ENCODE measurements at places on chromosomes 2 and 18.

GRCh38 chr2:61726456-61727209 lies 127.2 kb downstream of the FAM161A start:
- DNase-seq, result no peak

GRCh38 chr2:64832936-64833335 lies 156.3 kb upstream of the SLC1A4 start:
- DNase-seq, result no peak

GRCh38 chr2:24822049-24822706 lies 29.0 kb downstream of the CENPO start:
- no peak for DNase-seq

DNA sequence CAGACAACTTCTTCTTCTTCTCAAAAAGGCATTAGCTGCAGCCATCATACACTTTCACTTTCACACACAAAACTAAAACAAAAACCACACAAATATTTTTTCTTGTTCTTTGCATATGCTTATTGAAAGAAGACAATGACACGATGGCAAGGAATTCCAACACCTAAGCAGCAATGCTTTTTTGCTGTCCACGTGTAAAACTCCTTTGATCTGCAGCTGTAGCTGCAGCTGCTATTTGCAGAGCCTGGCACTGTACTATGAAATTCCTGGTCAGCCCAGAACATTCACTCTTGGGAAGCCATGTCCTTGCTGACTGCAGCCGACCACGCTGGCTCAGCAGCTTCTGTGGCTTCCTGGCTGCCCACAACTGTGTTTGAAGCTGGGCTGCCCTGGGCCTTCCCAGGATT lies 316.2 kb downstream of the CDH2 start:
- no peak for DNase-seq

DNA sequence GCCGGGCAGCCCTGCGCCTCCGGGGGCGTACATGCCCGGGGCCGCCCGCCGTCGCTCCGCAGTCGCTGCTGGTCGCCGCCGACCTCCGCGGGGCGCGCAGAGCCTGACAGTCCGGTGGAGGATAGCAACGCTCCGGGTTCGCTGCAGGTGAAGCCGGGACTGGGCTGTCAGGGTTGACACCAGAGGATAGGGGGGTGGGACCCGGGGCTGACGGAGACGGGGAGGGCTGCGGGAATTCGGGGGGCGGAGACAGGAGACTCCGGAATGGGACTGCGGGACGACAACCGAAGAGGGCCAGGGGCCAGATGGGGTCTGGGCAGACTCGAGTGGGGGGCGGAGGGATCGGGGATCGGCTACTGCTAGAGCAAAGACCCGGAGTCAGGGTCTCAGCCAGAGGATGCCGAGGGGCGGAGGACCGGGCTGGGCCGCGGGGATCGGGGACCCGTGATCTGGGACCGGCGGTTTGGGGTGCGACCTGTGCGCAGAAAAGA lies 403 bp downstream of the TMEM127 start:
- DNase-seq, result peak; percentile 9

GRCh38 chr18:3248062-3248657 lies 559 bp downstream of the MYL12A start:
- no peak for DNase-seq

DNA sequence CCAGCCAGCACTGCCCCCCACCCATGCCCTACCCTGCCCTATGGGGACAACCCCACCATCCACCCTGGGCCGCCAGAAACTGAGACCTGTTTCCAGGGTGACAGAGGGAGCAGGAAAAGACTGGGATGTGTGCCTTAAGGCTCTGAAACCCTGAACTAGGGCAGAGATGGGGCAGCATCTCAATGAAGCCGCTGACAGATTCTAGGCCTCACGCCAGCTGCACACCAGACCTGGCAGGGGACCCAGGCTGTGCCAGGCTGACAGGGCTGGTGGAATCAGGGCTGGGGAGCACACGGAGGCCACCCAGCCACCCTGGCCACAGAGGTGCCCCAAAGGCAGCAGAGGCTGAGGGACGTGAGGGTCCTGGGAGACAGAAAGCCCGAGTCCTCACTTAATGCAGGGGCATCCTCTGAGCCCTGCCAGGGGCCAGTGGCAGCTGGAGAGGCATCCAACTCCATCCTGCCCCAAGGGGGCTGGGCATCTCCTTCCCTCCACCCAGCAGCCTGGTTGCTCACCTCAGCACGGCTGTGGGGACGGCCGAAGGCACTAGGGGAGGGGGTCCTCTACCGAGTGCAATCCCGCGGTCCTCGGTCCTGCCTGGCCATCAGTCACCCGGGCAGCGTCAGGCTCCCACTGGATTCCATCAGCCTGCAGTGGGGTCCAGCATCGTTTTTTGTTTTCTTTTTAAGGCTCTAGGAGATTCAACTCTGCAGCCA lies 169.2 kb downstream of the ZFP36L2 start:
- DNase-seq, result no peak

DNA sequence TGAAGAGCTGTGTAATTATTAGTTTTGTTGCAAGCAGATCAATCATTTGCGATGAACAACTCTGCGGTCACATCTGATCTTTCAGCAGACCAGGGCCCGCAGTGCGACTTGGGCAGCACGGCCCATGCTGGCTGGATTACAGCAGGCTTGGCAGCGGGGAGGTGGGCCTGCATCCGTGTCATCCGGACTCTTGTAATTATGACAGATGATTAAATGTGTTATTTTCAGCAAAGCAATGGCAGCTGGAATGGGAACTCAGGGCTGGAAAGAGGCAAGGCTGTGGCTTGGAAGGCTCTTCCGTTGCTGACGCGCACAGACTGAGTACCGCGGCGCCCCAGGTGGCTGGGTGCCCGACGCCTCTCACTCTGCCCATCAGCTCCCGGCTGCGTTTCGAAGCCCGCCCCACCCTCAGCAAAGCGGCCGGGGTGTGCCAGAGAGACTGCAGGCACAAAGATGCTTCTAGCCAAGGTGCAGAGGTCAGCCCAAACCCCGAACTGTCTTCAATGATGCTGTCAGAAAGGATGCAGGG lies 397.4 kb upstream of the SALL3 start:
- DNase-seq, result no peak

- no peak for DNase-seq
These were observed 373.9 kb downstream of the GPD2 start for GRCh38 chr2:156810094-156810493.

- DNase-seq, result no peak
These were observed 142.0 kb downstream of the TSN start for GRCh38 chr2:121897335-121897970.

GRCh38 chr2:27582129-27582694 lies 630 bp upstream of the ZNF512 start:
- DNase-seq, result no peak

DNA sequence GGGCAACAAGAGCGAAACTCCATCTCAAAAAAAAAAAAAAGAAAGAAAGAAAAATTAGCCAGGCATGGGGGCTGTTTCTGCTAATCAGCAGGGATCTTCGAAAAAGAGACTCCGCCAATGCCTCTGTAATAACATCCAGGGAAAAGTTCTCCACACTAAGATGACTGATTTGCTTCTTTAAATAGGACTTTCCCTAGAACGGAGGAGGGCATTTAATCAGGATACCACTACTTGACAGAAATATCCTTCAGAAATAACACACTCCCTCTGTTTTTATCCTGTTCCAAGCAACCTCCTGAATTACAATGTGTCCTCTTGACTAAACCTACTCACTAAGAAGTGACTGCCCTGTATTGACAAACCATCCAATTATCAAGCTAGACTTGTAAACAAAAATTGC lies 21.7 kb downstream of the REV1 start:
- no peak for DNase-seq

- no peak for DNase-seq
These were observed 49.2 kb upstream of the CDC42EP3 start for GRCh38 chr2:37720533-37721200.

DNA sequence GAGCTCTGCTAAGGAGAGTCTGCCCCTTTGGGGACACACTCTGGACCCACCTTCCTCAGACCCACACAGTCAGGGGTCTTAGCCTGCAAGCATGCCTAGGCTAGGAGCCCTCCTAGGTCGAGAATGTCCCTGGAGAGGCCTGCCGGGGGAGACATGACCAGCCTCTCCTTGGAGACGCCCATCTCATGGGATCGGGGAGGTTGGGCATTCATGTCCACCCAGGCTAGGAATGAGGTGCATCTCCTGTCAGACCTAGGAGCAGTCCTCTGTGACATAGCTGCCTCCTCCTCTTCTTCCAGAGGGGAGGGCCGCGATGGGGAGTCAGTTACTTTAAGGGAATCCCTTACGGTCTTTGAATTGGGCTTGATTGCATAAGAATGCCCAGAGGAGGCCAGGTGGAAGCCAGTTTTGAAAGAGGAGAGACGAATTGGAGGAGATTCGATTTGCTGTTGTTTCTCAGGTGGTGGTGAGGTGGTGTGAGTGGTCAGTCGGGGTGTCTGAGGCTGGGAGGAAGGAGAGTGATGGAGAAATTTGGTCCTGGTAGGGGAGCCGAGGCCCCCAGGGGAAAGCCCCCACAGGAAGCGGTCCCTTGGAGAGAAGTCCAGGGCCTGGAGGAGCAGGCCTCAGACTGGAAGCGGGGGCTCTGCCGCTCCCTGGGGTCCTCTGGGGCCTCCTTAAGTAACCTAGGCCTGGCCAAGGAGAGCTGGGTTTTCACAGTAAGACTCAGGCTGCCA lies 241.3 kb downstream of the DYSF start:
- DNase-seq, result no peak

DNA sequence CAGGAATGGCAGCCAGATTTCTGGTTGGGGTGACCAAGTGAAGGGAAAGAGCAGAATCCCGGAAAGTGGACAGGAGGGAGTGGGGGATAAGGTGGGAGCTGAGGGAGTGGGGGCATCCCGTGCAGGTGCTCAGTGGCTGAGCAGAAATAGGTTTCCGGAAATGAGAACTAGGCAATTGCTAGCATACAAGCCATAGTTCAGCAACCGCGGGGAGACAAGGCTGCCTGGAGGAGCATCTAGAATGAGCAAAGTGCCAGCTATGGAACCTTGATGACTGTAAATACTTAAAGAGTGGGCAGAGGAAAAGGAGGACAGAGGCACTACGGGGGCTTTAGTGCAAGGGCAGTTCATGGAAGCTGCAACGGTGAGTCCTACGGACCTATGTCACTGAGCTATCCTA lies 220.2 kb downstream of the BCL11A start:
- no peak for DNase-seq

- no peak for DNase-seq
These were observed 167.9 kb downstream of the CTIF start for GRCh38 chr18:48706731-48707130.

- no peak for DNase-seq
These were observed 76.5 kb upstream of the ZSWIM2 start for GRCh38 chr2:186925514-186925913.

- no peak for DNase-seq
These were observed 192.1 kb upstream of the NCKAP5 start for GRCh38 chr2:133760376-133760775.

DNA sequence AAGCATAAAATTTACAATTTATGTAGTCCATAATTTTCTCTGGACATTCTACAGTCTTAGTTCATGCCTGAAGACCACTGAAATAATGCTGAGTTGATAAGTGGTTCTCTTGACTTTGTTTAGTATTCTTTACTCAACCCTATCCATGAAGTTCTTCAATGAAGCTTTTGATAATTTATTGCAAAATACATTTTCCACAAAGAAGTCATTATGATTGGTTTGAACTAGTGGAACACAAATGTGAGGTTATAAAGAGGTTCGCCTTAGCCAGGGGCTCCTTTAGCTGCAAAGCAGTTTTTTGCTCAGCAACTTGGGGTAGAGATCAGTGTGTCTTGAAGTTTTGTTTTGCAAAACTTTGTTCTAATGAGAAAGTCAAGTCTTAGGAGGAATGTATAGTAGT lies 5.9 kb downstream of the BCL2L11 start:
- DNase-seq, result no peak

GRCh38 chr18:51253476-51253875 lies 56.0 kb upstream of the MEX3C start:
- DNase-seq, result no peak

GRCh38 chr2:8628179-8628865 lies 53.5 kb upstream of the ID2 start:
- no peak for DNase-seq

DNA sequence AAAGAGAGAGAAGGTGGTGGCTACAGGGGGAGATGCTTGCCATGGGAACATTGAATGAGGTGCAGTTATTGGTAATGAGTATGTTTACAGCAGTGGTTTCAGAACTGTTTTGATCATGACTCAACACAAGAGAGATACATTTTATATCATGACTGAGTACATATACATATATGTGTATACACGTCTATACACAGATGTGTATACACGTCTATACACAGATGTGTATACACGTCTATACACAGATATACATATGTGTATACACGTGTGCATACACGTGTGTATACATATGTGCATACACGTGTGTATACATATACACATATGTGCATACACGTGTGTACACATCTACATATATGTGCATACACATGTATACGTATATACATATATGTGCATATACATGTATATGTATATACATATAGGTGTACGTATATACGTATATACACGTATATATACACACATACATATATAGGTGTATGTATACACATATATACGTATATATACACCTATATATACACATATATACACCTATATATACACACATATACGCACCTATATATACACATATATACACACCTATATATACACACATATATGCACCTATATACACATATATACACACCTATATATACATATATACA lies 518.5 kb downstream of the TSN start:
- DNase-seq, result no peak

GRCh38 chr18:43222501-43222900 lies 54.8 kb downstream of the SYT4 start:
- no peak for DNase-seq

DNA sequence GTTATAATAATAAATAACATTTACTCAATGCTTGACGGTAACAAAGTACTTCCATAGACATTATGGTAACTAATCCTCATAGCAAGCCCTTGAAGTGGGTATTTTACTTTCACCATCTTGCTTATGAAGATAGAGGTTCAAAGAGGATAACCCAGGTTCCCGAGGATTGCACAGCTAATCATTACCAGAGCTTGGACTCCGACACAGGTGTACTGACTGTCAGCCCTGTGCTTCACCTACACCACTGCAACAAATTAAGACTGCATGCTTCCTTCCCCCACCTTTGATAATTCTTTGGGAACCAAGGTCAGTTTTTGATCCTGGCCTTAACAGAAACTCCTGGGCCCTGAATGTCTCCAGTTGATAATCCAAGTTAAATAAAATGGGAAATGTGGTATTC lies 48.9 kb downstream of the FAM98A start:
- DNase-seq, result no peak

- DNase-seq, result no peak
These were observed 115.1 kb downstream of the NFATC1 start for GRCh38 chr18:79510731-79511241.
